ENCODE measurements at places on chromosomes 2 and 18.

DNA sequence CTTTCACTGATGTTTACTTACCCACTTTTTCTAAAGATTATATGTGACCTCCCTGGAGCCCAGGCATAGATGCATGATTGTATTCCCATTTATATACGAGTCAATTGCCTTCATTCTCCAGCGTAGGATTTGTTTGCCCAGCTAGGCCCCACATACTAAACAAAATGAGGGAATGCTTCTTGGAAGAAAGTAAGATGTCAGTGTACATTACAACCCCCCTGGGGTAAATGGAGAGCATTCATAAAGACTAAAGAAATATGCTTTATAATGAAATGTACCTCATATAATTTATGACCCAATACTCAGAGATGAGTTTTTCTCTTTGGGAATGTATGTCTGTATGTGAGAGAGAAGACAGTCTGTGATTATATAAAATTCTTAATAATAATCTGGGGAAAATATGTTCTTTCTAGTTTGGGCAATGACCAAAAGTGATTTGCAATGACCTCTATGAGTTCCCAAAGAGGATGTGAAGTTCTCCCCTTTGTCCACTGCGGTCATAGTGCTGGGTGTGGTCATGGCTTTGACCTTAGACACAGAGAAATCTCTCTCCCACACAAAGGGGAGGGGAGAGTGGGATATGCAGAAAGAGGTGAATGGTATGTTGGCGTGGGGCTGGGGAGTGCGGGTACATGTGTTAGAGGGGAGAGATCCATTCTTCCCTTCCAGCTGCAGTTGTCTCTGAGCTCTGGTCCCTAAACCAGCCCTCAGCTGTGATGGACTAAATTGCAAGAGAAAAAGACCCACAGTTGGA is 175.6 kb downstream of the EN1 start:
- DNase-seq: no peak

DNA sequence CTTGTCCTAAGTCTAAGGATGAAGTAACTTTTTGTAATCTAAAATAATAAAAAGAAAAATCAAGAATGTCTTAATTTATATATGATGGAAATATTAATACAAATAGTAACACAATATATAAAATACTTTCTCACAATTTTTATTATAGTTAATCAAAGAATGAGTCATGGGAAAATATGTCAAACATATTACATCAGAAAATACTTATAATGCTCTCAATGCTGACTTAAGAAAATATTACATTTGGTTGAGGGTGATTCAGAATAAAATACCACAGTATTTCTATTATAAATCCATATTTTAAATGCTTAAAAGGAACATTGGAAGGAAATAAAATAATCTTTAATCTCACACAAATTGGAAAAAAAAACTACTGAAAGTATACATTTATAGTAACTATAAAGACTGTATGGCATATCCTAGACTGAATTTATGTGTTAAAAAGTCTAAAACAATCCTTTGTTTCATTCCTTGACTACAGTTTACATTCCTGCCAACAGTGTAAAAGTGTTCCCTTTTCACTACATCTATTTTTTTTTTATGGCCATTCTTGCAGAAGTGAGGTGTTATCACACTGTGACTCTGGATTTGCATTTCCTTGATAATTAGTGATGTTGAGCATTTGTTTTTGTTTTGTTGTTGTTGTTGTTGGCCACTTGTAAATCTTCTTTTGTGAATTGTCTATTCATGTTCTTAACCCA is 1573.5 kb upstream of the ACVR2A start:
- no peak for DNase-seq

- DNase-seq: no peak
Observed at GRCh38 chr2:174330945-174331594, 3.7 kb upstream of the SP9 start.

DNA sequence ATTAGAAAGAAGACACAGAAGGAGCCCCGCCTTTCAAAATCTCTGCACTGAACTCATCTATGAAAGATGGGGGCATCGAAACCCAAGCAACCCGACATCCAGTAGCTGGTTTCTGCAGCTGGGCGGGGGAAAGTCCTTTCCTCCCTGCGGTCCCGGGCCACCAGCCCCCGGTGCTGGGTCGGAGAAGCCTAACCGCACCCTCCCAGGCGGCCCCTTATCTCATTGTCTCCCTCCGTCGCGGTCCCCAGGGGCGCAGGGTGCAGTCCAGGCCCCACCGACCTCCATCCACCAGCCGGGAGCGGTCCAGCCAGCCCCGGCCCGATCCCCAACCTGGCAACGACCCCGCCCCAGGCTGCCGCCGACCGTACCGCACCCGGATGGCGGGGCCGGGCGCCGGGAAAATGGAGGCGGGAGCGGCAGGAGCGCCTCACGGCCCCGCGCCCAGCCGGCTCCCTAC is 452 bp downstream of the RAPH1 start:
- DNase-seq: peak; percentile 40

GRCh38 chr2:46367286-46367685 is 70.1 kb downstream of the EPAS1 start:
- DNase-seq: no peak
